Stimulated activated CD8-positive, alpha-beta memory T cell treated with anti-CD3 and anti-CD28 coated beads, Interleukin-12 subunit alpha, Interleukin-12 subunit beta, amount 100 ng/mL, for 1 hour (primary cell): ENCODE measurements at places on chromosomes 12 and 14.

- DNase-seq, result no peak
Observed at GRCh38 chr12:211142-211465, 2.9 kb downstream of the SLC6A12 start.

GRCh38 chr14:81400852-81401251 is 728 bp upstream of the STON2 start:
- no peak for DNase-seq

GRCh38 chr14:105212541-105213300 is 31.6 kb upstream of the NUDT14 start:
- DNase-seq, result no peak

GRCh38 chr12:44184499-44185206 is 348.8 kb downstream of the TMEM117 start:
- no peak for DNase-seq

GRCh38 chr12:111773801-111774551 is 7.2 kb downstream of the ALDH2 start:
- no peak for DNase-seq

GRCh38 chr12:113191227-113191626 is 5.7 kb downstream of the RITA1 start:
- no peak for DNase-seq

- DNase-seq, result no peak
Observed at GRCh38 chr12:34599530-34600513, 577.5 kb downstream of the ALG10 start.

DNA sequence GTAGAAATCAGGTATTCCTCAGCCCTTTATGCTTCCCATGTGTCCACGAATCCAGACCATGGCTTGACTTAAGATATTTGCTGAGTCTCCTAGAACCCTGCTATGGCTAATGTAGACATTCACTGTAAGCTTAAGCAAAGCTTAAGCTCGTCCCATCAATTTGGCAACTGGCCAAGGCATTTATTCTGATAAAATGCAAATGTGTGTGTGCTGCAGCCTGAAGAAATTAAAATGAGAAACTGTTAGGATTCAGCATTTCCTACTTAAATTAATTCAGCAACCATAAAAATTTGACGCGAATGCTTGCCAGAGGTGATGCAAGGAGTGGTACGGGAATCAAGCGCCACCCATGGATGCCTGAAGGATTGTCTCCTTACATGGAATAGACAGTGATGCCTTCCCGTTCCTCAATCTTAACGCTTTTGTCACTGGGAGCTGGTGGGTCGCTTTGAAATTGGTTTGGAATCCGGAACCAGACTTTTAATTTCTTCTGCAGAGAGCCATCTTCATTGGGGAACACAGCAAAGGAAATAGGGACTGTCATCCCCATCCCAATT is 13.2 kb downstream of the HEBP1 start:
- no peak for DNase-seq

DNA sequence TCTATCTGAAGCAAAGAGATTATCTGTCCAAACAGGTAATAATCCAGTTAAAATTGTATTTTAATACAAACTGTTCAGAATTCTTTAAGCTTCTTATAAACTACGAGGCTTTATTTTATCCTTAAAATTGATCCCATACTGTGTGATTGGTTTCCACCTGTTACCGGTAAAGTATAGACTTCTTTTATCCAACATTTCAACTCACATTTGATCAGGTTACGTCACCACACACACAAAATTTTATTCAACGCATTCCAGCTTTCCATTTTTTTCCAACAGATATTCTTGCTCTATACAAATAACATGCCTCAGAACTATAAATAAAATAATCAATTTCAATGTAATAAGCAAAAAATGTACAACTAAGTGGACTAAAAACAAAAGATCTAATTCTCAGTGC is 4.5 kb downstream of the NOVA1 start:
- no peak for DNase-seq
